AG04449 (cell line): ENCODE measurements at places on chromosomes 2 and 18.

DNA sequence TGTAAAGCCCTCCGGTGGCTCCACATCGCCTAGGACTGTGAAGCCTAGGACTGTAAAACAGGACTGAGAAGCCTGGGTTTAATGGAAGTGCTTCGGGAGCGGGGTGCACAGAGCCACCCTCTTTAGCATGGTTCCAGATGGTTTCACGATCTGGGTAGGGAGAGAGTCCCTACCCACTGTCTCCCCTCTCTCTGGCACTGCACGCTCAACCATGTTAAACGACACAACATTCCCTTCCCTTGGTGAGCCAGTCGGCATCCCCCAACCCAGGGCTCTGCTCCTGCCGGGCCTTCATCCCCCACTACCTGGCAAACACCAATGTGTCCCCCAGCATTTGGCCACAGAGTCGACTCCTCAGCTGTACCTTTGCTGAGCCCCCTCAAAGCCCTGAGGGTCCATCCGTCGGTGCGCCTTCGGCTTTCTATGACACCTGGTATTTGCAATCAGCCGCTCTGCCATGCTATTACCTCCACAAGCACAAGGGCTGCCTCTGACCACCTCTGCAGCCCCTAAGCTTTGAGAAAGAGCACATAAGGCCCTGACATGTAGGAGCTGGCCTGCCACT, 1.1 kb downstream of the COPS9 start:
- DNase-seq: no peak

DNA sequence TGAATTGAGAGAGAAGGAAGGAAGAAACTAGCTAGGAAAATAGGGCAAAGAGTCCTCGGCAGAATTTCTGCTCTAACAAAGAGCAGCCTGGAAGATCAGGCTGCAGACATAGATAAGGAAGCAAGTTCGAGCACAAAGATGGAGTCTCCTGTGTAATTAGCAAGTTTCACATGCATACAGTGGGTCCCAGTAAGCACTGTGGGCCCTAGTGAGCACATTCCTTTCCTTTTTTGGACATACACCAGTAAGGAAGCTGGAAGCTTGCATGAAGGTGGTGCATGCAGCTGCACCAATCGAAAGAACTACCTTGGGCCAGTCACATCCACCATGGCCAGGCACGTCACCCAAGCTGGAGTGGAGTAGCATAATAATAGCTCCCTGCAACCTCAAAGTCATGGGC, 109.7 kb downstream of the NOL4 start:
- no peak for DNase-seq

GRCh38 chr2:205543262-205543843, 138.9 kb upstream of the NRP2 start:
- DNase-seq: no peak

DNA sequence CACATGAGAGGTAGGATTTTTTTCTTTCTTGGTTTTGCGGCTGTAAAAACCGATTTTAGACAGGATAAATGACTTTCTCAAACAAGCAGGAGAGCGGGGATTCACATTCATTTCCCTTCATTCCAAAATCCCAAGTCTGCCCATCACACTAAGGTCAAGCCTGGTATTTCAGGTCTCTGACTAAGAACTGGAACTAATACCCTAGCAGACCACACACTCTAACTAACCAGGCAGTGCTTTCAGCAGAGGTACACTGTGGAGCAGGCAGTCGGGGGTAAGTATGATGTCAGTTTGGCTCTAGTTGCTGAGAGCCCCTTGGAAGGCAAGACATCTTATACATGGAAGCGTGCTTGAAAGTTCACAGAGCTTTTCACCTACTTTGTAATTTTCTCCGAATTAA, 128.1 kb upstream of the LHCGR start:
- DNase-seq: no peak

GRCh38 chr2:18871430-18871829, 282.1 kb upstream of the NT5C1B start:
- DNase-seq: no peak

- DNase-seq: no peak
Measured at GRCh38 chr2:186724736-186725135, 30.9 kb downstream of the FAM171B start.

- DNase-seq: peak; percentile 60
Measured at GRCh38 chr2:166234112-166234846, 106.5 kb upstream of the SCN1A start.

- DNase-seq: no peak
Measured at GRCh38 chr2:53445383-53446070, 322.1 kb upstream of the CHAC2 start.

DNA sequence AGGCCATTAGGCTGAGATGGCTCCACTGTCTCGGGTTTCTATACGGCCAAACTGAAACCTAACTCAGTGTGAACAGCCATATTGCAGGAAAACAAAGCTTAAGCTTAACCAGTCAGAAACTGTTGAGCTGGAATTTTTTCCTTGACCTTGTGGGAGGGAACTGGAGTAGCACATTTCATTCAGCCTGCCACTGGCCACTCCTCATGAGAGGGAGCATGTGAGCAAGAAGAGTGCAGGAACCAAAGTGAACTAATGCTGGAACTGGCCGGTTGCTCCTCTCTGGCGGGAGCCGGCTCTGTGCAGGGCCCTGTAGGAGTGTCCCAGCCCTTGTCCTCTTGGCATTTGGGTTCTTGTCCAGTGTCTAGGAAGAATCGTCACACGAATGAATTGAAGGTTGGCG, 5.9 kb upstream of the POLE4 start:
- no peak for DNase-seq

DNA sequence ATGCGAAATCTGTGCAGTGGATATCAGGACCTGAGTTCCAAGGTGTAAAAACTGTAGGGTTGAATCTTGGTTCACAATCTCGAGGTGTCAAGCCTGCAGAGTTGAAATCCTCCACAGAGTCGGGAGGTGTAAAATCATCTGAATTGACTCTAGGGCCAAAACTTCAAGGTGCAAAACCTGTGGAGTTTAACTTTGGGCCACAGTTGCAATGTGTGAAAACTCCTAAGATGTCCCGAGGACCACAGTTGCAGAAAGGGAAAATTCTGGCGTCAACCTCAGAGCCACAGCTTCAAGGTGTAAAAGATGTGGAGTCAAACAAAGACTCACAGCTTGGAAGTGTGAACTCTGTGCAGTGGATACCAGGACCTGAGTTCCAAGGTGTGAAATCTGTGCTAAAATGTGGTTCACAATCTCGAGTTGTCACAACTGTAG, 9.8 kb upstream of the ZNF512 start:
- DNase-seq: no peak

DNA sequence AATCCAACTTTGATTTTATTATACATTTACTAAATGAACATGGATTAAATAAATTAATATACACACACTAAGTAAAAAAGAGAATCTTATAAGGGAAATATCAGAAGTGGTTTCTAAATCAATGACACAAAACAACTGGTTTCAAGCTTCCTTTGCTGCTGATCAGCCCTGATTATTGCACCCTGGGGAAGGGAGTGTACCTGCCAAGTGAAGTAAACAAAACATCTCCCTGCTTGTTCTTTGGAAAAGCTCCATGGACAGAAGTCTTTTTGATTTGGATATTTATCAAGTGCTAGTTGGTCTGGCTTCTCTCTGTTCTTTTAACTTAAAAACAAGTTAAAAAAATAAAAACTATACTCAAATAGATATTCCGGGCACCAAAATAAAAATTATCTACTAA, 190.1 kb downstream of the PDE11A start:
- no peak for DNase-seq

DNA sequence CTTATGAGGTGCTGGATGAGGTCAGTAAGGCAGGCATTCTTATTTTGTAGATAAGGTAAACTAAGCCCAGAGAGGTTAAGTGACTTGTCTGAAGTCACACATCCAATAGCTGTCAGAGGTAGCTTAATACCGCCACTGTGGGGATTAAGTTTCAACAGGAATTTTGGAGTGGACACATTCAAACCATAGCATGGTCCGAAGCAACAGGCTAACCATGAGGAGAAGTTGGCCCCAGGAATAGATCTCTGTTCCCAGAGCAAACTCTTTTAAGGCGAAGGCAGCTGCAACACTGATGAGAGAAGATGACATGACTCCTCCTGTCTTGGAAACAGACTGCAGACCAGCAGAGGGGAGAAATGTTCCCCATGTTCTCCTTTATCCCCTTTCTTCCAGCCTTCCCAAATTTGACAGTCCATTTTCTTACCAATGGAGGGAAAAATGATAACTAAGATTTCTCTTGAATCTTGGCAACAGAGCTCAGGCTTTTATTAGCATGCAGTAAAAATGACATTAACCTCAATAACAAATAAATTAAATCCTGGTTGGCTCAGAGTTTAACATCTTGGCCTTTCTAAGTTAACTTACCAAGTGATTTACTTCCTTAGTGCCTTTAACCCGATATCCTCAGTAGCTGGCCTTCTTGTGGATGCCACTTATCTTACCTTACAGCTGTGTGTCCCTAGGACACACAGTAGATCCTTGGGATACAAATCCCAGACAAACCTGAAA, 67.9 kb upstream of the STPG4 start:
- DNase-seq: no peak

DNA sequence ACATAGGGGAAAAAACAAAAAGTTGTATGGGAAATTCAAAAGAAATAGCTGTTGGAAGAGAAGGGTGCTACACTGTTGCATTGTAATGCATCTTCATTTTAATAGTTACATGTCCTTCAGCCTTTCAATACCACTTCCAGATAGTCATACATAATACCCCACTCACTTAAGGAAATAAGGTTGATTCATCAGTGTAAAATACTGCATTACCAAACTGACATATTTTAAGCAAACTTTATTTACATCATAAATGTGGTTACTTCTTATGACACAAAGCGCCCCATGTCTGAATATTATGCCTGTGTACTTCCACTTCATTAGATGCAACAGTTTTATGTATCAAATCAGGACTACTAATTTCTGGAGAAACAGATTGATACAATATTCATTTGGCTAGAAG, 4.5 kb downstream of the RBMS1 start:
- DNase-seq: no peak

DNA sequence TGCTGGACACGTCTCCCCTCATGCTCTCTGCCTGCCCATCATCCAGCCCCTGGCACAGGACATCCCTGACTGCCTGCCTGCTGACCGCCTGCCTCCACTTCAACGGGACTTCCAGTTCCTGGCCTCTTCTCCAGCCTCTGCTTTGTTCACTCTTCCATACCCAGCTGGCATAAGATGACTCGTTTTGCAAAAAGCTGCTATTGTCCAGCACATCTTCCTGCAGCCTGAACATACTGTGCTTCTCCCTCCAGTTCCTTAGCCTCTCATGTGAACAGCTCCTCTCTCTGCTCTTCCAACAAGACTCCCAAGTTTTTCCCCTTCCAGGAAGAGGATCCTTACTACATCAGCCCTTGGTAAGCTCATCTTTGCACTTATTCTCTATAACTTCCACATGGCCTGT, 62.4 kb upstream of the SKOR2 start:
- no peak for DNase-seq

GRCh38 chr2:204794624-204795023, 249.3 kb downstream of the PARD3B start:
- DNase-seq: no peak

DNA sequence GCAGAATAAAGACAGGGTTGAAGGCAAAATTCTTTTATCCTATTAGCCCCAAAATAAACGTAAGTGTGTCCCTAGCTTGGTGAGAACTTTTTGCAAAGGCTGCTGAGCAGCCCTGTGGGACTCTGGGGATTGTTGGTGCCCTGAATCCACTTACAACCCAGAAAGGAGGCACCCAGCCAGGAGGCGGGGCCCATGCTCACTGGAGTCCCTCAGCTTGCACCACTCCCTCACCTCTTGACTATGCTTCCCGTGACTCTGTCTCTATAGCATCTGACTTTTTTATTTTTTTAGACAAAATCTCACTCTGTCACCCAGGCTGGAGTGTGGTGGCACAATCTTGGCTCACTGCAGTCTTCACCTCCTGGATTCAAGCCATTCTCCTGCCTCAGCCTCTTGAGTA, 15.8 kb upstream of the COL6A3 start:
- no peak for DNase-seq

GRCh38 chr2:144469798-144470197, 50.1 kb downstream of the ZEB2 start:
- no peak for DNase-seq

- DNase-seq: no peak
Measured at GRCh38 chr2:130726614-130727180, 2.2 kb upstream of the GPR148 start.

DNA sequence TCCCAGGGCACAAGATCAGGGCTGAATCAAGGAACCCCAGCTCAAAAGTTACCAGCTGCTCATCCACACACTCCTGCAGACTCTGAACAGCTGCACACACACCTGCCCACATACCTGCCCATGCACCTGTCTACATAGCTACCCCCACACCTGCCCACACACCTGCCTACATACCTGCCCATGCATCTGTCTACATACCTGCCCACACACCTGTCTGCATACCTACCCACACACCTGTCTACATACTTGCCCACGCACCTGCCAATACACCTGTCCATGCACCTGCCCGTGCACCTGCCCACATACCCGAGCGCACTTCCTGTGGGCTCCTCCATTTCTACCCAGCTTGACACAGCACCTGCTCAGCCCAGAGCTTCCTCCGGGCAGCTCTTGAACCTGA, 122.8 kb upstream of the AGAP1 start:
- no peak for DNase-seq

DNA sequence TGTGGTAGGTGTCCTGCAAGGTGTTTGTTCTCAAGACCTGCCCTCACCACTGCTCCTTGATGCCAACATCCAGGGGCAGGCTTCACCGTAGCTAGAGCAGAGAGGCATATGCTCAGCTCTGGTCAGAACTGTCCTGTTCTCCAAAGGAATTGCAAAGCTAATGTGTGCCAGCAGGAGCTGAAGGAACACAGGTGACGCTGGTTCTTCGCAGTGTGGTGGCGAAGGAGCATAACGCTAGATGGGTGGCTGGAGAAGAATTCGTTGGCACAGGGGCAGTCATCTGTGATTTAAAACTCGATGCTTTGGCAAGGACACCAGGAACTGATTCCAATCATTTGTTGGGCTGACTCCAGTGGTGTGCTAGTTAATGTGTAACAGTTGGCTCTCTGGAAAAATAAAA, 11.4 kb upstream of the PER2 start:
- DNase-seq: no peak

DNA sequence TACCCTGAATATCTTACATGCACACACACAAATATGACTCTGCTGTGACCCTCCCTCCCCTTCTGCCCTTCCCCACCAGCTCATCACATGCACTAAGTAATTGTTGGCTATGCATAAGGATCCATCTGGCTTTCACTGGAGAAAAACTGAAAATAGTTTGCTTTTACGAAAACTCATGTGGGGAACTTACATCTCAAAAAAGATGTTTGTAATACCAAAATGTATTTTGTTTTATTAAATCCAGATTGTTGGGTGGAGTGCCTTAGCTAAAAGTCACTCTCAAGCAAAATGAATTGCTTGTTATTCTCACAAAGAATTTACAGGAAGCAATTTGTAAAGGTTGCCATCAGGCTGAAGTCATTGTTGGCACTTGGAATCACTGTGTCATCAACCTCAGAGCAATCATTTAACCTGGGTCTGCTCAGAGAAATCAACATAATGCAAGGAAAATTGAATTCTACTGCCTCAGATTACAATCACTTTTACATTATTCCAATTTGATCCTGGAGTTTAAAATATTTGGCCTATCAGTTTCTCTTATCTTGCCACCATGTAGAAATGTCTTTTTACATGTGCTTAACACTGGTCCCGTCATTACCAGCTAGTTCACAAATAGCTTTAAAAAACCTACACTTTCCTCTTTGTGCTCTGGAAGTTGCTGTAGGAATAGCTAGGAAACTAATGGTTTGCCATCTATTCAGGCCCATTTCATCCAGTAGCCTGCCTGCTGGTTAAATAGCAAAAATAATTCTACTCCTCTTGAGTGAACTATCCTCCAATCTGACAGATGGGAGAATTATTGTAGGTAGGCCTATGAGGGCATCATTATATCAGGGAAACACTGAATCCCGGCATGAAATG, 90.3 kb upstream of the TMEM17 start:
- peak; percentile 89 for DNase-seq
